ENCODE measurements at places on chromosomes 11 and 22.

DNA sequence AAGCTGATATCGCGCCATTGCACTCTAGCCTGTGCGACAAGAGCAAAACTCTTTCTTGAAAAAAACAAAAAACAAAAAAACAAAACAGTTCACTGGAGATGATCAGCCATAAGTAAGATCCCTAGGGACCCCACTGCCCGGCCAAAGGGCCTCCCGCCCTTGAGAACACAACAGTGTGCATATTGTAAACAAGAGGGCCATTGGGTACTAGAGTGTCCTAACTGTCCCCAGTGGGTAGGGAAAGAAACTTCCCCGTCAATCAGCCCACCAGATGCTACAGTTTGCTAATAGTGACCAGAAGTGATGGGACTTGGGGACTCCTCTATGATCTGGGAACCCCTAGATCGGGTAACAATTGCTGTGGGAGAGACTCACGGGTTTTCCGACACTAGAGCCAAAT lies 3.7 kb upstream of the ACY3 start:
- DNase-seq = no peak

GRCh38 chr22:43474161-43475101 lies 62.6 kb downstream of the MPPED1 start:
- no peak for DNase-seq

DNA sequence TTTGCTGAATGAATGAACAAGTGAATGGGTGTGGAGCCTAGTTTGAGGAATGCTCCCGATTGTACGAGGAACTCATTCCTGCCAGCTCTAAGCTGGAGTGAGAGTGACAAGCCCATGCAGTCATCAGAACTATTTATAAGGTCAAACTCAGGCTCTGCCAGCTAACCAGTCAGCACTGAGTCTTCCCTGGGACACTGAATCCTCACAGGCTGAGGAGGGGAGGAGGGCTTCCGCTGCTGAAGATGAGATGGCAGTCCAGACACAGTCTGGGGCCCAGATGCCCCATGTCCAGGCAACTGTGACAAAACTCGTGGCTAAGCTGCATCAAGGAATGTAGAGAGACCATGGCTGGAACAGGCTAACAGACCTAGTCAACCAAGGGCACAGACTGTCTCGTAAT lies 4.0 kb downstream of the LRP4 start:
- DNase-seq = no peak

- DNase-seq = no peak
Observed at GRCh38 chr11:104098555-104098954, 62.1 kb downstream of the DDI1 start.

DNA sequence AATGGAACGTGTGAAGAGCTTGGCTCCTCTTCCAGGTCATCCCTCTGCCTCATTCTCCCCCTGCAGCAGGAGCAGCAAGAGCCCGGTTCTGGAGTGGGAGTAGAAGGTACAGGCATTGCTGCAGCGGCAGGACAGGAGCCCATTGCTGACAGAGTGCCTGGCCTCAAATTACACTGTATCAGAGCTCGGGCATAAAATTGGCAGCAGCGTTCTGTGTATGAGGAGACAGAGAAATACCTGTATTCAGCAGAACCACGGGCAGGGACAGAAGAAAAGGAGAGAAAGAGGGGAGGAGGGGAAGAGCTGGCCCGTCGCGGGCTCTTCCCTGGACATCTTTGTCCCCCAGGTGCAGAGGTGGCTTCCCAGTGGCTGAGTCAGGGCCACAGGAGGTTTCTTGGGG lies 2.6 kb upstream of the NCF4 start:
- DNase-seq = no peak

DNA sequence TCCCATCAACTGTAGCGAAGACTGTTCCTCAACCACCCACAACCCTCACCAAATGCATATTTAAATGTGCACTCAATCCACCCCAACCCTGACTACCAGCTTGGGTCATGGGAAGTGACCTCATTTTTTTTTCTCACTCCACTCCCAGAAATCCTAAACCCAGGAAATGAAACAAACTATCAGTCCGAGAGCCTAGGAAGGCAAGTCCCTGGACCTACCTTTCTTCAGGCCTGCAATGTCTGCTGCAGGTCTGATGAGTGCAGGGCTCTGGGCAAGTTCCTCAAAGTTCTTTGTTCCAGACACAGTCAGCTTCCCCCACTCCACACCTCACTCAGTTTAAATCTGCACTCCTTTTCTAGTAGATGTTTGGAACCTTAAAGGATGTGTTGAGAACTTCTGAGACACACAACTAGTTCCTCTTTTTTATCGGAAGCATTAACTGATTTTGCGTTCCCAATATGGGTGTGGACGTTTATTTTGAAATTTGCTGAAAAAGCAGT lies at the start of gene MS4A4E:
TSS of gene MS4A4E (minus strand) at position 398 of the 500 bp plus-strand sequence. CDS start 13,082 bp downstream, outside the sequence.
- DNase-seq = no peak

DNA sequence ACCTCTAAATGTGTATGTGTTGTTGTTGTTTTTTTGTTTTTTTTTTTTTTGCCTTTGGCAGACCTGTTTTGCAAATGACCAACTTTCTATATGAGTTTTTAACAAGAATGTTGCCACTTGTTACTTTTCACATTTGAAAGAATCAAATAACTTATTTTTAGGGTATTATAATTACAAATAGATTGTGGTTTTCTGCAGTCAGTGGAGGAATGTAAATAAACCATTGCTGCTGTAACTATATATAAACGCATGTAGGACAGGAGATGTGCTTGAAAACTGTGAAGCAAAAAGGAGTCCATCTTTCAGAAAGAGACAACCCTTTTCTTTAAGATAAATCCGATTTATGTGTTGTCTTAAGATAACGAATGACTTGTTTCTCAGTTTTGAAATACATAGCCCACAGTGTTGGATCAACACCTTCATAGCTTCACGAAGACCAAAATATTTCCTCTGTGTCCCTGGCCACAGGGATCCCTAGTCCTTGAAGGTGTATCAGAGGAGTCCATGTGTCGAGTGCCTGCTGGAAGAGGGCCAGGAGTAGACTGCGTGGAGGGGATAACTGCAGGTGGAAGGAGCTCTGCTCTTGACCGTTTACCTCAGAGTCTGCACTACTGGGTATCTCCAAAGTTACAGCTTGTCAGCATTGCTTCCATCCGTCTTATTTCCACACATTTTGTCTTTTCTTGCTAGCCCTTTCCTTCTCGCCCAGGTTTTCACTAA lies 24.7 kb downstream of the TNRC6B start:
- DNase-seq = no peak

- DNase-seq = no peak
Observed at GRCh38 chr11:121012091-121012490, 11.8 kb upstream of the TBCEL start.

GRCh38 chr22:46012182-46012880 lies 35.4 kb upstream of the WNT7B start:
- no peak for DNase-seq

GRCh38 chr11:95147364-95147905 lies 57.8 kb downstream of the ENDOD1 start:
- no peak for DNase-seq

GRCh38 chr11:60985991-60986915 lies 14.8 kb downstream of the CD6 start:
- peak; percentile 76 for DNase-seq

GRCh38 chr11:88281317-88281712 lies 56.2 kb downstream of the CTSC start:
- no peak for DNase-seq

- no peak for DNase-seq
Observed at GRCh38 chr11:12276831-12277475, 100.4 kb upstream of the PARVA start.

DNA sequence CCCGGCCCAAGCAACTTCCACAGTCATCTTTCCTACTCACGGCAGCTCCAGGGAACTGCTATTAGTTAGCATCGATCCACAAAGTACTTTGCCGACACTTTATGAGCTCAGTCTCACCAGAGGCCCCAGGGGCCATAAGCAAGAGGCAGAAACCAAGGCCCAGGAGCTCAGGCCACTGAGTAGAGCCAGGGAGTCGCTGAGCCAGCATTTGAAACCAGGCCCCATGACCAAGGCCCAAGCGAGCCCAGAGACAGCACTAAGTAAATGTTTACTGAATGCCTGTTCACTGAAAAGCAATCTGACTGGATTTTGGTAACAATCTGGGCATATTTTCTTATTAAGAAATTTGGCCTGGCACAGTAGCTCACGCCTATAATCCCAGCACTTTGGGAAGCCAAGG lies 43.3 kb downstream of the ARRB1 start:
- no peak for DNase-seq

DNA sequence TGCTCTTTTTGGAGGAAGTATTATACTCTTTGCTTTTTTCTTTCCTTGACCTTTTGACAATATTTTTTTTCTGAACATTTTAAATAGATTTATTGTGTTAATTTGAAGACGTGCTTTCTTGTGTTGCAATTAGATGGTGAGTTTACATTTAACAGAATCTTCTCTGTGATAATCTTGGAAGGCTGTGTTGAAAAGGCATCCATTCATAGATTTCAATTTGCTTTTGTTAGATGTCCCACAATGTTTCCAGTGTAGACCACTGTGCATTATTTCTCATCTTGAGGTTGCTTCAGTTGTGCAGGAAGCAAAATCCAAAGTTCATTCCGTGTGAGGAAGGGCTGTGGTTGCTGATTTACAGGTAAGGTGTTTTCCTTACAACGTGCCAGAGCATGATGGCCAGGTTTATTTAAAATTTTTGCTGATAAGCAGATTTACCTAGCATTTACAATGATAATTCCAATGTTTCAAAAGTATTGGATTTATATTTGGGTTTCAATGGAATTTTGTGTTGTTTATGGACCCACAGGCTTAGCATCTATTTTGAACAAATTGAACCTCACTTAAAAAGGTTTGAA lies 4.1 kb upstream of the OR5J2 start:
- DNase-seq = no peak

DNA sequence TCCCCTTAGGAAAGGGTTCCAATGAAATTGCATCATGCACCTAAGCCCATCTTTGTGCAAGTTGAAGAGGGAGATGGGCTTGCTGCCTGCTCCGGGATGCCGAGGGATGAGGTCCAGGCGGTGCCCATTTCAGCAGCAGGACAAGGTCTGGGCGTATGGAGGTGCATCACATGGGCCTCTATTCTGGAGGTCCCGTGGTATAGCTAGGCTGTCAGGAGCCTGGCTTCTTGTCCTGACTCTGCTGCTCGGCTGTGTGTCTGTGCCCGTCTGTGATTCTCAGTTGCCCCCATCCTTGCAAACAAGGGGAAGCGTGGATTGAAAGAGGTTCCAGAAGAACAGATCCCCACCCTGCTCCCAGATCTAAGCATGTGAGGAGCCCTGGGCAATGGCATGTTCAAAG lies 130.0 kb downstream of the OSBP2 start:
- DNase-seq = no peak

Data from activated CD4-positive, CD25-positive, alpha-beta regulatory T cell (primary cell).